Cardiac septum (tissue), 1 donor: ENCODE measurements at places on chromosomes 5 and 9.

GRCh38 chr9:104885818-104886709, 41.9 kb downstream of the ABCA1 start:
- no peak for DNase-seq

GRCh38 chr5:31944684-31945445, 229.3 kb downstream of the GOLPH3 start:
- DNase-seq, result no peak

DNA sequence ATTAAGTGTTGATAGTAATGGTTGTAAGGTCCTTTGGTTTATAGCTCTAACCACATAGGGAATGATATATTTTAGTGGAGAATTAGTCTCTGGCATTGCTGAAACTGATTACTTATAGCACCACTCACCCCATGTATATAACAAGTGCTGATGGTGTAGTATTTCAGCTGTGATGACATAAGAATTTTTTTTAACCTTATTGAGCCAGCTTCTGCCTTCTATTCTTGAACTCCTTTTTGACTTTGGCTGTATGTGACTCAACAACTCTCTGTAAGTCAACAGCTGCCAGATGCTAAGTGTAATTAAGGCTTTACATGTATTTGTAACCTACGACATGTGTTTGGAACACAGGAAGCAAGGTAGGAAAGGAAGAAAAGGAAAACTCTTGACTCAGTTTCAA, 929.6 kb upstream of the WWC1 start:
- no peak for DNase-seq

GRCh38 chr5:407051-407450, 35.9 kb upstream of the EXOC3 start:
- DNase-seq, result no peak

DNA sequence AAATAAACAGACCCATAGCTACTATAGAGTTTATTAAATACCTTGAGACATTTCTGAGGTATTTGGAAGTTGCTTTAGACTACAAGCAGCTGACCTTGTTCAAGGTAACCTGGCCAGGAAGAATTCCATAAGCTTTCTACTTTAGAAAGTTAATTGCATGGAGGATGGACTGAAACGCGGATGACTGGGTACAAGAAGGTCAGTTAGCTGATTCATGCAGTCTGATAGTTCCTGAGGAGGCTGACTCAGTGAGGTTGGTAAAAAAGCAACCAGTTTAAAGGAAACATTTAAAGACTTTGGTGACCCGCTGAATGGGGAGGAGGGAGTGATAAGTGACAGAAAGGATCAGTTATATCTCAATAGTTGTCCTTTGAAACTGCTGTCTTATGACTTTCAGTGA, 670.1 kb upstream of the CDH9 start:
- DNase-seq, result no peak
